ENCODE measurements at places on chromosomes 5 and 9.

DNA sequence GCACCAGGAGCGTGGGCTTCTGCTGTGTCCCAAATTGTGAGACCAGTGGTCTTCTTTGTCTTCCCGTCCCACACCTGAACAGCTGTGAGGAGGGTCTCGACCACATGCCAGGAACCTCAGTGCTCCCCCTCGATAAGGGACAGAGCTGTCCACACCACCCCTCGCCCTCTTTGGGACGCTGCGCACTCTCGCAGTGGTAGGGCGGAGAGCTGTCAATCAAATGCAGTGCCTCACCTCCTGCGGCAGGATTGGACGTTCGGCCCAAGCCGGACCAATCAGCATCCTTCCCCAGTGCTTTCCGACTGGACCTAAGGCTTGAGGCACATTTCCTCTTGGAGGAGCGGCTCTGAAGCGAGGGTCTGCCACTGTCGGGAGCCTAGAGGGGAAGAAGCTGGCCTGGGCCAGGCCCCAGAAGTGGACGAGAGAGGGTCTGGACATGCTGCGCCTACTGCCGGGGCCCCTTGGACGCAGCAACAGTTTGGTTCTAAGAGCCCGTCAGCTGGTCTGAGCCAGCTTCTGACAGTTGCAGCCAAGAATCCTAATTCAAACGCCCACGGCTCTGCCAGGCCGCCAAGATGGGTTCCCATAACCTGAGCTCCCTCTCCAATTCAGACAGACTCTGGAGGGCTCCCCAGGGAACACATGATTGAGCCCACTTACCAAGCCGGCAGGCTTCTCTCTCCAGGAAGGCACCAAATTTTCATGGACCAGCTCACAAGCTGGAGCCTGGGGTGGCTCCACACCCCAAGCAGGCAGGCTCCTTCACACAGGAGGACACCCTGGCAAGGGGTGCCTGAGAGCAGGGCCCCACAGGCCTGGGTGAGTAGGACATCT lies 28.1 kb upstream of the ADAMTS2 start:
- DNase-seq: no peak

DNA sequence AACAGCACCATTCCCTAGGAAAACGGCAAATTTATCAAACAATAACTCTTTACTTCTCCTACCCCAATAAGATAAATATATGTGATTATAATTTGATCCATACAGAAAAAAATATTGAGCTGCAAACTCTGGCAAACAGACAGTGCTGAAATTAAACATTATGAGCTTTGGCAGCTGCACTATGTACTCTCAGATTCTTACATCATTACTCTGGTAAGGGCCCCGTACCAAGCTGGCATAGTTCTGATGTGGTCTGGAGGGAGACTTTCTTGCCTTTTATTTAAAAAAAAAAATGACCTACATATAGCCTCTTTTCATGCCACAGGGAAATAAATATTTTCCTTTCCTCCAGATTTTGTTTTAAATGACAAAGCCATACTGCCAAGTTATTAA lies 95.0 kb downstream of the NR6A1 start:
- no peak for DNase-seq

- no peak for DNase-seq
Observed at GRCh38 chr5:3659907-3660306, 64.3 kb downstream of the IRX1 start.

- DNase-seq: no peak
Observed at GRCh38 chr9:136309806-136310220, 5.9 kb upstream of the CCDC187 start.

GRCh38 chr5:35502206-35502605 lies 115.5 kb upstream of the SPEF2 start:
- DNase-seq: no peak

DNA sequence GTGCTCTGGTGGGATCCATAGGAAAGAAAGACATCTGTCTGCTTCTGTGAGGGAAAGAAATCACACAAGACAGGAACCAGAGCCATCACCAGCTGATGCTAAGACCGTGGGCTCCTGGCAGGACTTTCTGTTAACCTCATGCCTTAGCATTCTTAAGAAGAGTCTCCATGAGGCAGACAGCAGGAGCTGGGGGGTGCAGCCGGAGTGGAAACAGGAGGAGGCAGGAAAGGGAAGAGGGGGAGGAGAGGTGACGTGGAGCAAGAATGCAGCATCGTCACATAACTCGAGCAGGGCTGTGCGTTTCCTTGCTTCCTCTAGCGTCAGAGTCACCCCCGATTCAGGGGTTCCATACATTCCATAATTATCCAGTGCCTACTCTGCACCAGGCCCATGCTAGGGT lies 53.6 kb downstream of the ERGIC1 start:
- DNase-seq: peak; percentile 25

DNA sequence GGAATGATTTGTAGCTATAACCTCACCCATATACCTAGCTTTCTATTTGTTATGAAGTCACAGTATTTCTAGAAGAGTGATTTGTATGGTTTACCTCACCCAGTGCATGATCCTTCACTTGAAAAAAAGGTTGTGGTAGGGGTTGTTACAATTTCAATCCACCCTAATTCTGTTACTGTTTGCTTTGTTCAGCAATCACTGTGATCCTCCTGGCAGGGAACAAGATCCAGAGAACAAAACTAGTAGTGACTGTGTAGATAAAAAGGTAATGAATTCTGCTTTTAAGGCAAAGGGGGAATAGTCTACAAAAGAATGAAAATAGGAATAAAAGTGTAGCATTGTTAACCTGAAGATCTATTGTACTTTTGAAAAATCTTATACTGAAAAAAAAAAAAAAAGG lies 191.3 kb upstream of the SH3GL2 start:
- DNase-seq: no peak

- no peak for DNase-seq
Observed at GRCh38 chr5:72842816-72843215, 26.4 kb downstream of the TNPO1 start.

DNA sequence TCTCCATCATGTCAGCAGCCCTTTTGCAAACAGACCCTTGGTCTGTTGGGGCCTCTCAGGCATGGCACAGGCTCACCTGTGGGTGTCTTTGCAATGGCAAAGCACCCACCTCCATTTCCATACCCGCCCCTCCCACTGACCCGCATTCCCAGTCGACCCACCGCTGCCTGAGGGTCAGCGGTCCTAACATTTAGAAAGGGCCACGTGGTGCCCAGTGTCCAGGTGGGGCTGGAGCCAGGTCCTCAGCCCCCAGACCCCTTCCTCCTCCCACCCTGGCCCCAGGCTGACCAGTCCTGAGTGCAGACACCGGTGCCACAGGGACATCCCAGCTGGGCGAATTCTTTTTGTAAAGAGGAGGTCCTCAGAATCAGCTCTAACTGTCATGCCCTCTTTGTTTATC lies 43.3 kb upstream of the CEP72 start:
- DNase-seq: no peak

DNA sequence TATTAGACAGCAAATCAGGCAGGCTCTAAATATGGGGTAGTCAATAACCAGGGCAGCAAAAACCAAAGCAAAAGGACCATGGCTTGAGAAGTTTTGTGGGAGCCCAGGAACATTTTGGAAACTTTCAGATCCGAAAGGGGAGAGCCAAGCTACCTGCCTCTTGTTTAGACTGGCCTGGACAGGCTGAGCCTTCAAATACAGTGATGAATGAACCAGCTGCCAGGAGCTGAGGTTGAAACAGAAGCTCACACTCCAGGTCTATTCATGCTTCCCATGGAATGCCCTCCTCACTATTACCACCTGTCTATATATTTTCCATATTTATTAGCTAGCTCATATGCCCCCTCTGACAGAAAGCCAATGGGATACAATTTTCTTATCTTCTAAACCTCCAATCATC lies 150.8 kb upstream of the SLC44A1 start:
- no peak for DNase-seq

DNA sequence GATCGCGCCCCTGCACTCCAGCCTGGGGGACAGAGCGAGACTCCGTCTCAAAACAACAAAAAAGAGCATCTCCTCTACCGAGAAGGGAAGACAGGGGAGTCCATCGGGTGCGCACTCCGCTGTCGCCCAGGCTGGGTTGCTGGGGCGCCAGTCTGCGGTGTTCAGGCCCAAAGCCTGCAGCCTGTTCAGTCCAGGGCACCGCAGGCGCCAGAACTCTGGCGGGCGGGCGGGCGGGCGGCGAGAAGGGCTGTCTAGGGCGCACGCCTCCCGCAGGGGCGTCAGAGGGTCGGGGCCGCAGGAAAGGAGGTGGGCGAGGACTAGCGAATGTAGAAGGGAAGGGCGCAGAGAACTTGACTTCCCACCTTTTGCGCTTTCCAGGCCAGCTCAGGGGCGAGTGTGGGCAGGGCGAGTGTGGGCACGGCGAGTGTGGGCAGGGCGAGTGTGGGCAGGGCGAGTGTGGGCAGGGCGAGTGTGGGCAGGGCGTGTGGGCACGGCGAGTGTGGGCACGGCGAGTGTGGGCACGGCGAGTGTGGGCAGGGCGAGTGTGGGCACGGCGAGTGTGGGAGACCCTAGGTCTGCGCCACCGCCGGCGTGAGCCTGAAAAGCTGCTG lies 10.5 kb downstream of the PROP1 start:
- DNase-seq: no peak

- no peak for DNase-seq
Observed at GRCh38 chr9:116789081-116789480, 102.0 kb downstream of the TRIM32 start.

DNA sequence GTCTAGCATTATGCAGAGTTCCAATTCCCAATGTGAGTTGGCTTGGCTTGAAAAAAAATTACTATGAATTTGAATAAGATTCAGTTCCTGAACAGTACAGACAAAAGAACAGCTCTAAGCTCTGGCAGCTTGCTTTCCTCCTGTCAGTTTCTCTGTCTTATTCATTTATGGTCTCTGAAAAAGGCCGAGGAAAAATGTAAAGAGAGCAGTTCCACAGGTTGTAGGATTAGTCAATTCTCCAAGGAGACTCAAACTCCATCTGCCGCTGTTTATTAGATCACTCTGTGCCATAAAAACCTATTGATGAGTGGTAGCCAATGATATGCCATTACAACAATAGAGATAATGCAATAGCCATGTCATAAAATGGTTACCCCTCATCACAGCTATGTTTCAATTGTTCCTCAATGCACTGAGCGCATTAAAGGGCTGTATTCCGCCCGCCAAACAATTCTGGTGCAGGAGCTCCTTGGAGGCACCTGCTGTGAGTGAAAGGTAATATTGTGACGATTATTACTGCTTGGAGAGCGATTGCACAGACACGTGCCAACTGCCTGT lies 188.2 kb downstream of the ARRDC3 start:
- no peak for DNase-seq

DNA sequence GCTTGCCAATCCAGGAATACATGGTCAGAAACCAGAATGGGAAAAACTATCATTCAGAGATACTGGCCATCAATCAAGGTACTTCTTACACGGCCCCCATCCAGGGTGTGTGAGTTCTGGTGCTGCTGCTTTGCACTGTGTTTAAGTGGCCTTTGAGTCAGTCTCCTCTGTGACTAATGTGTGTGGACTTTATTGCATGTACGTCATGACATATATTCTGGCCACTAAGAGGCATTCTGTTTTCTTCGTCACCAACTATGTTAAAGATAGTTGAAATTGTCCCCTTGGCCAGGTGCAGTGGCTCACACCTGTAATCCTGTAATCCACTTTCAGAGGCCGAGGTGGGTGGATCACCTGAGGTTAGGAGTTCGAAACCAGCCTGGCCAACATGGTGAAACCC lies 8.5 kb downstream of the EXOSC3 start:
- no peak for DNase-seq

DNA sequence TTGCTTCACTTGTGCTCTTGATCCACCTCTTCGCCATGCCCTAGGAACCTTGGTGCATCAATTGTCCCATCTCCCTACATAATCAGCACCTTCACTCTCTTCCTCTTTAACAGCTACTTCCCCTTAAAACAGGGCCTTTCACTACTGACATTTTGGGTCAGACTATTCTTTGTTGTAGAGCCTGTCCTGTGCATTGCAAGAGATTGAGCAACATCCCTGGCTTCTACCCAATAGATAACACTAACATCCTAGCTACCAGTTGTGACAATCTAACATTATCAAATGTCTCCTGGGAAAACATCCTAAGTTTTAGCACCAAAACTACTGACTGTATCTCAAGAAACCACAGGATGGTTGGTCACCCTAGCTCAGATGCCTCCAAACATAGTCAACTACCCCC lies 854.3 kb upstream of the DMAC1 start:
- DNase-seq: no peak
